ENCODE measurements at places on chromosomes 2 and 18.
A peak's percentile ranks its signal among the peaks of the same experiment; 100 is the strongest.

DNA sequence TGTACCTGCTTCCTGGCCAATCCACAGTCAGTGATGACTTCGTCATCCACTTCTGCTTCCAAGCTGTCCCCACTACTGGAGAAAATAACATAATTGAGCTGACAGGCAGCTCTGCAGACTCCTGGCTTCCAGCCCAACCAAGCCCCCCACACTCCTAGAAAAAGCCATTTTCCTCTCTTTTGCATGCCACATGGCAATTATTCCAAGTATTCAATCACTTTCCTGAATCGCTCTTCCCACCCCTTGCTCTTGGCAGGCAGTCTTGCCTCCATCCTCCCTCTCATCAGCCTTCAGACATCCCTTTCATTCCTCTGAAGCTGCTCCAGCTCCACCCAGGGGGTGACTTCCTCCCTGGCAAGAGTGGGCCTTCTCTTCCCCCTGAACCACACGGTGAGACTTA, 14.3 kb upstream of the ST8SIA5 start:
- no peak for ATAC-seq

- no peak for ATAC-seq
Observed at GRCh38 chr18:23887493-23887892, 127.1 kb upstream of the TTC39C start.

DNA sequence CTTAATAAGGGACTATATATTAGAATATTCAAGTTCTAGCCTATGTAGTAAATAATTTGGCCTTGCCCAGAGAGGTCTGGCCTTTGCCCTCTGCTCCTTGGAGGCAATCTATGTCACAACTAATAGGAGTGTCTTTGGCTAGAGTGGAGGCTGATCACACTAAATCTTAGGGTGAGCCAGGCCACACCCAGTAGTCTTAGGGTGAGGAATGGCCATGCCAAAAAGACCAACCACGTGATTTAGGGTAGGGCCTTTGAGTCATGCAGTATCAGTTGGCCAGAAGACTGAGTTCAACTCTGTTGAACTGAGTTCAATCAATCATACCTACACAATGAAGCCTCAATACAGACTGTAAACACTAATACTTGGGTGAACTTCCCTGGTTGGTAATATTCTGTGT, 26.0 kb upstream of the FLACC1 start:
- no peak for ATAC-seq

DNA sequence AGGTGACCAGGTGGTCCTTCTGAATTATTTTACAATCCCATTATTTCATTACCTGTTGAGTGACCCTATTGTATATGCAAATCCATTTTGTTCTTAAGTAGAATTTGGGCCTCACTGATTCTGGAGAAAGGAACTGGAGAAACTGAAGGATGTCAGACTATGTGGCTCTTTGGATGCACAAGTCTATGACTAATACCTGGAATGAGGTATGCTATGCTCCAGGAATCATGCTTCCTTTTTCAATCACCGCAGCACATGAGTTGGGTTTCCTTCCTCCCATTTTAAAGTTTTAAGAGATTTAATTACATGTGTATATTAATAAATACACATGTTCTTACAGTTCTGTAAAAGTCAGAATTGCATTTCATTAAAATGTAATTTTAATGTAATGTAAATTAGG, 253.9 kb upstream of the VWC2L start:
- no peak for ATAC-seq

- ATAC-seq, result no peak
Observed at GRCh38 chr2:46431481-46432235, 47.7 kb upstream of the TMEM247 start.

GRCh38 chr2:226618875-226619605, 180.6 kb downstream of the IRS1 start:
- ATAC-seq, result peak; percentile 92

GRCh38 chr18:37662546-37663339, 97.1 kb upstream of the CELF4 start:
- no peak for ATAC-seq

- peak; percentile 14 for ATAC-seq
Observed at GRCh38 chr2:127145280-127145895, 38.4 kb upstream of the BIN1 start.

DNA sequence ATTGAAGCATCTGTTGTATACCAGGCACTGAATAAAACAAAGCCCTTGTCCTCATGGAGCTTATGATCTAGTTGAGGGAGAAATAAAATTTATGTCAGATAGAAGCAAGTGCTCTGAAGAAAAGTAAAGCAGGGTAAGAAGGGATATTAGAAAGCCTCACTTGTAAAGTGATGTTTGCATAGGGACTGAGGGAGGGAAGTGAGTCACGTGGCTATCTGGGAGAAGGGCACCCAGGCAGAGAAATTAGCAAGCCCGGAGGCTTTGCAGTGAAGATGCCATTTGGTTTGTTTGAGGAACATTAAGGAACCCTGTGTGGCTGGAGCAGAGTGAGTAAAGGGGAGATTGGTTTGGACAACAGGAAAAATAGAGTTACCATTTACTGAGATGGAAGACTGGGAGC, 52.1 kb downstream of the RBBP8 start:
- ATAC-seq, result no peak

DNA sequence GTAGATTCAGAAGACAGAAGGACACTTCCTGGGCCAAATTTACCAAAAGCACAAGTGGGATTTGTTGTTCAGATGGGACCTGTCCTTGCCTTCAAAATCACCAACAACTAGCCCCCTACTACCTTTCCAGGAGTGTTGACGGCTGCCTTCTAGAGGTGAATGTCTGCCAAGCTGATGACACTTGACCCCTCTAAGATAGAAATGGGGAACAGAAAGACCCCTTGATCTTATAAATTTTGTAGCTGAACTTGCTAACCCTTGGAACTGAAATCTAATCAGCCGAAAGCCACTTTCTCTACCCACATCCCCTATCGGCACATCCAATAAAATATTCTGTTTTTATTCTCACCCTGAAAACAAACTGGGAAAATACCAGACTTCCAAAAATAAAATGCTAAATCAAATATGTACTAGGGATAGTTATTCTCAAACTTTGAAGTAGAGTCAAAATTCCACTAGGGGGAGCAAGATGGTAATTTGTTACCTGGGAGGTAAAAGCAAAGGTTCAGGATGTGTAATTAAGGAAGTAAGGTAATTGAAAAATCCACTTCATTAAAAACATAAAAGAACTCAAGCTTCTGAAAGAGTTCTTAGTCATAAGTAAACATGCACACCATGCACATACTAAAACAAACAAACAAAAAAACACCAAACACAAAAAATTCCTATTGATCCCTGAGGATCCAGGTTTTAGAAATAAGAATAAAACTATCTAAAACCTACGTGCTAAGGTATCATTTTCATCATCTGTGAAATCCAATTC, 119.2 kb downstream of the ANKRD44 start:
- peak; percentile 61 for ATAC-seq

DNA sequence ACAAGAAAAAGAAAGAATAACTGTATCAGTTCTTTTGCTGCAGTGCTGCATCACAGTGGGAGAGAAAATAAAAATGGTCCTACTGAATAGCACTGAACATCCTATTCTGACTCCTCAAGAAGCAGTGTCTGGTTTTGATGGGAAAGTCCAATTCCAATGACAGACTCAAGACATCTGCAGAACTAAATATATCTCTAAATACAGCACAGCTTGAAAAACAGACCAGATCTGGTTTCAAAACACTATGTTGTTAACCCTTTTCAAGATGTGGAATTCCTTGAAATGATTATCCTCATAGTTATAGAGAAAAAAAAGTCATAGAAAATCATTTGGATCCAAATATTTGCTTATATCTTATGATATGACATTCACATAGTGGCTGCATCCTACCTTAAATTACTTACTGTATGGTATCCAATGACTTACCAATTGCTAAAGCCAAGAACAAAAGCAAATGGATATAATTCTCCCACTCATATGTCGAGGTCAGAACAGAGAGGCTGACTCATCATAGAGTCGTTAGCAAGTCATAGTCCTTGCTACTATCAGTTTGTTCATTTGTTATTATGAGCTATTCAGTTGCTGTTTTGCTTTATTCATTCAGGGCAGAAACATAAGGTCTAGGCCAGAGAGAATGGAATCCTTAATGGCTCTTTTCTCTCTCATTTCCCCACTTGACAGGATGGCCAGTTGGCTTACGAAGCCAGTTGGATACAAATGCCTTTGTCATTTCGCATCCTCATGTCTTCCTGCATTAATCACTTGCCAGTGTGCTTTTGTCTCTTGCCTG, 62.5 kb upstream of the ACVR2A start:
- no peak for ATAC-seq

DNA sequence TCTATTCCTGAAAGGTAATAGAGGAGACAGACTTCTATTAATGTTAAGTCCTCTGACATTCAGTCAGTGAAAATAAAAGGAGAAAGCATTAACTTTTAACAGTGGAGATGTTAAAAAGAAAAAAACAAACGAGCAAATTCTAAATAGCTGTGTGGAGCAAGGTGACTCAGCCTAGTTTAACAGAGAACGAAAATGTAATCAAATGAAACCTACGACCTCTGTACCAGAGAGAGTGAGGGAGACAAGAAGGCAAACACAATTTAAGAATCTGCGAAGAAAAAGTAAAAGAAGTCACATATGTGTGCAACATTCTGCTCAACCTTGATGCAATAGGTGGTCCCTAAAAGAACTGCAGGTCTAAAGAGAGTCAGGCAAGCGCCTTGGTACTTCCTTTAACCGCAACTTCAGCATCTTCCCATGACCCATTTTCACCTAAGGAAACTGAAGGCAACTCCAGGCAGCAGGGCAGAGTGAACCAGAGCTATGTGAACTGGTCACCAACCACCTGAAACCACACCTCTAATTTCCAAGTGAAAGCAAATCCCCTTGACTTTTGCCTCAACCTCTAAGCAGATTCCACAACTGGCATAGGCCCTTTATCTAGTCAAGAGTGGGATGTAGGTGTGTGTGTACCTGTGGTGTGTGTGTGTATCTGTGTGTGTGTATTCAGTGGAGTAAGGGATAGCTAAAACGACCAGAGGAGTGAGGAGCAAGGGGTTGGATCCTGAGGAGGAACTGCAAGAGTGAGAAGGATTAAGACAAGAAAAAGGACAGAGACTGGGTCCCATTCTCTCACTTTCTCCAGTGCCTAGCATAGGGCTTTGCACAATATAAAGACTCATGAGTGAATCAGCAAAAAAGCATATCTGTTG, 43.0 kb downstream of the FIGN start:
- no peak for ATAC-seq

GRCh38 chr2:2229626-2230432, 101.2 kb downstream of the MYT1L start:
- ATAC-seq, result no peak

Measured in SK-N-SH treated with all-trans-retinoic acid at 6 μM for 48 hours (cell line).